ENCODE measurements at places on chromosomes 1 and 21.
A peak's percentile ranks its signal among the peaks of the same experiment; 100 is the strongest.

- no peak for DNase-seq
Measured at GRCh38 chr1:11764519-11764918, 2.5 kb downstream of the C1orf167 start.

- no peak for DNase-seq
Measured at GRCh38 chr1:163544441-163544840, 222.7 kb downstream of the NUF2 start.

- no peak for DNase-seq
Measured at GRCh38 chr1:117562581-117563491, 43.0 kb upstream of the TENT5C start.

- DNase-seq, result peak; percentile 69
Measured at GRCh38 chr1:153919876-153920852, 2.6 kb downstream of the GATAD2B start.

DNA sequence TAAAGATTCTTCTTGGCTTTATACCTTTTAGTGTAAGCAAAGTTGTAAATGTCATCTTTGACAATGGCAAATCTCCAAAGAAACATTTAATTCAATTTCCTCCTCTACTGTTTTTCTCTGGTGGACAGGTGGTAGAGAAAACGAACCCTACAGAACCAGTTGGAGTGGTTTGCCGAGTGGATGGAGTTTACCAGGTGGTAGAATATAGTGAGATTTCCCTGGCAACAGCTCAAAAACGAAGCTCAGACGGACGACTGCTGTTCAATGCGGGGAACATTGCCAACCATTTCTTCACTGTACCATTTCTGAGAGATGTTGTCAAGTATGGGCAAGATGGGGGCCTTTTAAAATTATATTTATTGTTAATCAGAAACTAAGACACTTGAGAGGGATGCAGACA, 25.8 kb downstream of the UAP1 start:
- DNase-seq, result no peak

GRCh38 chr1:19390901-19391595, 78.9 kb downstream of the SLC66A1 start:
- DNase-seq, result peak; percentile 71

DNA sequence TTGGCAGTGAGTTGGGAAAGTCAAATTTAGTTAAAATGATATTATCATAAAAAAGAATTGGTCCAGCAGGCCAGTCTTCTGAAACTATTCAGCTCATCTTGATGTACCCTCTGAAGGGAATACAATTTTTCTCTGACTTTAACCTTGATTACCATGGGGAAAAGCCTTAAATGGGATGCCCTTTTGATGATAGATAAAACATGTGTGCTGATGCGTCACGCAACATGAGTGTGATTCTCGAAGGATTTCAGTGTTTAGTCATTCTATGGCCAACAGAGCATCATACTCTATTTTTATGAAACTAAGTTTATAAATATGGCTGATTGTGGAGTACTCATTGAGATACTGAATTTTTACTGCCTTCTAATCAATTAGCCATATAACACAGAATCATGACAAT, 171.5 kb downstream of the ZNF281 start:
- no peak for DNase-seq

DNA sequence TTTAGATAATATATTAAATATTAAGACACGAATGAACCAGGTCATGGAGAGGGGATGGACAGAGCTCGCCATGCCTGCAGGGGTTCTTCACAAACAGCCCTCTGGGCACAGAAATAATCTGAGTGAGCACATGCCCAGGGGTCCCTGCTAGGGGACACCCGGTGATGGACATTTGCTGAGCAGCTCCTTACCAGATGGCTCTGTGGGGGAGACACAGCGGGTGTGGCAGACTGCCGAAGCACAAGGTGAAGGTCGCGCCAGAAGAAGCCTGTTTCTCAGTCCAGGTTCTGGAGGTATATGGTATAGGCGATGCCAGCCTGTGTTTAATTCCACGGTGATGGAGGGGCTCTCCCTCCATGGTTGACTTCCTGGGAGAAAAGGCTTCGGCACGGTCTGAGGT, 9.6 kb downstream of the TRABD2B start:
- DNase-seq, result no peak

- no peak for DNase-seq
Measured at GRCh38 chr1:180909462-180909976, 3.2 kb upstream of the KIAA1614 start.

- DNase-seq, result no peak
Measured at GRCh38 chr1:182340233-182341058, 51.1 kb downstream of the GLUL start.

- no peak for DNase-seq
Measured at GRCh38 chr21:30189773-30190172, 23.2 kb upstream of the CLDN17 start.

GRCh38 chr1:58883888-58884482, 100.1 kb upstream of the JUN start:
- no peak for DNase-seq

DNA sequence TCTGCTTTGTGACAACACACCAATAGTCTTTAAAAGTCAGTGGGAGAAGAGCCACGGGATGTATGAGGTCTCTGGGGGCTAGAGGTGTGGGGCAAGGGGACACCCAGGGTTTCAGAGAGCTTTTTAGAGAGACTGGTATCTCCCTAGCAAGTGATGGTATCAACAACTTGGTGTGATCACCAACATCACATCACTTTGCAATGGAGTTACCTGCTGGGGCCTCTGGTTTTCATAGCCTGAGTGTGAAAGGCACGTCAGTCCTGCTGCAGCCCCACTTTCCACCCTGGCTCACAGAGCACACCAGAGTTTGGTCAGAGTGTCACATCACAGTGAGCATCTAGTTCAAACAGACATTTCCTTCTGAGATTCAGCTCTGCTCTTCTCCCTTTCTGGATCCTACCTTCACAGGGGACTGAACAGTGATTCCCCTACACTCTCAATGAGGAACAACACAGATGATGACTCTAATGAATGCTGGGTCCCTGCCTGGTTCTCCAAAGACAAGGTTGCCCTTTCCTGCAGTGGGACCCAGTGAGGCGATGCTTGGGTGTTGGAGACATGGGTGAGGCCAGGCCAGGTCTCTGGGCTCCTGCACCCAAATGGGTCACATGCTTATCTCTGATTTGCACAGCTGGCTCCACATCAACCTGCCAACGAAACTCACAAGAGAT, 2.0 kb upstream of the MAN1C1 start:
- no peak for DNase-seq

DNA sequence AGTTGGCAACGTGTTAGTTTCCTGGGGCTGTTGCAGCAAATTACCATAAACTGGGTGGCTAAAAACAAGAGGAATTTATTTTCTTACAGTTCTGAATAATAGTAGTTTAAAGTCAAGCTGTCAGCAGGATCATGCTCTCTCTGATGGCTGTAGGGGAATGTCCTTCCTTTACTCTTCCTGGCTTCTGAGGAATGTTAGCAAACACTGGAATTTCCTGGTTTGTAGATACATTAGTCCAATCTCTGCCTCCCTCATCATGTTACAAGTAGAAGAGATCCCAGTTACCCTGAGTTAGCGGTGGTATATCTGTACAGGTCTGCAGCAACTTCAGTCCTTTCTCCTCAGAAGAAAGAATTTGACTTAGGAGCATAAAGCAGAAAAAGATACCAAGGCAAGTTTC, 2249.1 kb downstream of the NCAM2 start:
- DNase-seq, result no peak

- no peak for DNase-seq
Measured at GRCh38 chr1:40783001-40783905, at the start of gene KCNQ4. KCNQ4 (plus strand) TSS chr1:40783787; CDS start chr1:40784094, 307 bp downstream.

DNA sequence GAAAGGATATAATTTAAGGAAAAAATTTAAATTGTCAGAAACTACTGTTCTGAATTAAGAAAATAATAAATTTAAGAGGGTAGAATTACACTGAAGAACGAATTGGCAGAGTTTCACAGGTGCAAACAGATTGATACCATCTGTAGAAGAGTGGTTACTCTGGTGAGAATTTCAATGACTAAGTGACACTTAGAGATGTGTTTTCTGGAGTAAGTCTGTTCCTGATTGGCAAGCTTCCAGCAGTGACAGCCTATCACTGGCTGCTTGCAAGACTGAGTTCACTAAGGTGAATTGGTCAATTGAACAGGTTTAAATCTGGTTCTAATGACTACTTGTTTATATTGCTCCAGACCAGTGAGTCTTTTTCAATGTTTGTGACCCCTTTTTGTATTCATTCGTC, 838.2 kb upstream of the RGS18 start:
- no peak for DNase-seq

GRCh38 chr1:155135415-155136028, at the start of gene SLC50A1:
SLC50A1 (plus strand) TSS chr1:155135852; CDS start chr1:155135912, 60 bp downstream.
- DNase-seq, result peak; percentile 89

DNA sequence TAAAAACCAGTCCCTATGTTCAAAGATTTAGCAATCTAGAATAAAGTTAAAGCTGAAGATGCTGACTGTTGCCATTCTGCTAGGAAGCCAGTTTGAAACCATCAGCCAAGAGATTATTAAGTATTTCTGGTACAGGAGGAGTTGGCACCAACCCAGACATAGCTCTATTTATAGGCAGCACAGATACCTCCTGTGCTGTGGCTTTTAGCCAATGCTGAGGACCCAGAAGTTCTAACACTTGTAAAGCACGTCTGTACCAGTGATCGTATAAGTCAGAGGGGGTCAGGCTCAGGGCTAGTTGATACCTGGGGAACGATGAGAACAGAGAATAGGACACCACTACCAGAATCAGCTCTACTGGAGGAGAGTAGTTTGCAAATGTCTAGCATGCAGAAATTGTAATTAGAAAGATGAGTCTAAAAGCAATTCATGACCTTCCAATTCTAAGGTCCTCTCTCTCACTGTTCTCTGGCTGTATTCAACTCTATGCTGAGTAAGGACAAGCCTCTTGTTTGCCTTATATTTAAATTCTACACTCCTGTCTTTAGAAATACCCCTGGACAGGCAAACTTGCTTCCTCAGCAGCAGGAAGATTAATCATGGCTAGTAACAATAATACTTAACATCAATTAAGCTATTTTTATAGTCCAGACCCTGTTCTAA, 96.8 kb upstream of the PALMD start:
- DNase-seq, result no peak

DNA sequence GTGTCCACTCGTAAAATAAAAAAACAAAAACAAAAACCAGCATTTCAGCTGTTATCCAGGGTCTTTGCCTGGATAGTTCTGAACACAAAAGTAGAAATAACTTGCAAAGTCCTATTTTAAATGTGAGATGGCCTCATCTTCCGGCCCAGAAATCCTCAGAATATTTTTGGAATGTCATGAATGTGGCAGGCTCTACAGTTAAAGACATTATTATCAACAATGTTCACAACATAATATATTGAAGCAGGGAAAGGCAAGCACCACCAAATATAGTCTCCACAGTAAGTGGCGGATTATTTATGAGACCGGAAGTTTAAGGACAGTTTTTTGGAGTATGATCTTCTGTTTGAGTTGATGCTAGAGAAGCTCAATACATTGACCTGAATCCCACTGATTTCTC, 1.2 kb upstream of the C1orf198 start:
- no peak for DNase-seq

GRCh38 chr1:55534565-55535121, 319.5 kb upstream of the USP24 start:
- no peak for DNase-seq

- DNase-seq, result no peak
Measured at GRCh38 chr21:31744182-31744800, 12.4 kb upstream of the SCAF4 start.

DNA sequence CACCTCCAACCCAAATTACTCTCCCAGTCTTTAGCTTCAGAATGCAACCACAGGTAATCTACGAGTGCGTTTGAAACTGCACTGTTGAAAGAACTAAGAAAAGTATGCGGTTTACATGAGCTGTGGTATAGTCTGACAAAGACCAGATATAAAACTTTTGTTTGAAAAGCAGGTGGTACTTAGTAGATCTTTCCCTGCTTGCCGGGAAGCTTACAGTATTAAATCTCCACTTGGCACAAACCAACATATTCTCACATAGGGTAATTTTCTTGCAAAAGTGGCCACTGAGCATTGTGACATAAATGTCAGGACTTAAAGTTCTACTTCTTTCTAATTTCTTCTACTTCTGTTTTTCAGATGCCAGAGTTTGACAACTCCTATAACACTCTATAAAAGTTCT, 8.4 kb downstream of the RGS2 start:
- no peak for DNase-seq

- no peak for DNase-seq
Measured at GRCh38 chr1:85576642-85577418, 3.7 kb upstream of the CCN1 start.

DNA sequence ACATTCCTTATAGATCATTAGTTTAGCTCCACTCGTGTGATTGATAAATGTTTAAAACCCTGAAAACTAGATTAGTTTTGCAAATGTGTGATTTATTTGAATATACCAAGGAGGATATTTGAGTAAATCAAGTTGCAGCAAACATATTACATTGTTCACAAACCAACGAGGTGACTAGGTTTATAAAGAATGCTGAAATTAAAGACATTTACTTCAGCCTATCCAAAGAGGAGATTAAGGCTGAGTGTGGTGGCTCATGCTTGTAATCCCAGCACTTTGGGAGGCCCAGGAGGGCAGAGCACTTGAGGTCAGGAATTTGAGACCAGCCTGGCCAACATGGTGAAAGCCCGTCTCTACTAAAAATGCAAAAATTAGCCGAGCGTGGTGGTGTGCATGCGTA, 34.1 kb downstream of the VTCN1 start:
- no peak for DNase-seq

DNA sequence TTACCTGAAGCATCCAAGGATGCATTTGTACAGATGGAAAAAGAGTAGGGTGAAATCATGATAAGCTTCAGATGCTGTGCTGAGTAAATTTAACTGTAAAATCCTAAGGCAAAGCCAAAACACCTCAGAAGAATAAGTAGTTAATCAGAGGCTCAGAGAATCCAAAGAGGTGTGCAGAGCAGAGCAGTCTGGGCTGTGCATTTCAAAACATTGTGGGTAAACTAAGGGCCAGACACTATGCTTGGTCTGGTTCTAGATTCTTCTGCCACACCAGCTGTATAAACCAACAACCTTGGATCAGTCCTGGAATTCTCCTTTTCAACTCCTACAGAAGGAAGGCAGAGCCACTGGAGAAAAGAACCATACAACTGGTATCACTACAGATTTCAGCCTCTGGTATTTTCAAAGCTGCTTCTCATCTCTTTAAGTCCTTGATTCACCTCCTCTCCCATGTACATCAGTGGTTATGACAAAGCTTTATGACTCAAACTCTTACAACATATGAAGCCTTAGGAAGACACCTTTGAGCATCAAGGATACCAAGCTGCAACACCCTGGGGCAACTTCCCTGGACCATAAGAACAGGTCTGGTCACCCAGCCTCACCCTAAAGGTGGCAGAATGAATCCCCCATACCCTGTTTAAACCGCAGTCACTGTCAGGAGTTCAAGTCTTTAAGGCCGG, 11.6 kb upstream of the HIPK1 start:
- DNase-seq, result no peak

DNA sequence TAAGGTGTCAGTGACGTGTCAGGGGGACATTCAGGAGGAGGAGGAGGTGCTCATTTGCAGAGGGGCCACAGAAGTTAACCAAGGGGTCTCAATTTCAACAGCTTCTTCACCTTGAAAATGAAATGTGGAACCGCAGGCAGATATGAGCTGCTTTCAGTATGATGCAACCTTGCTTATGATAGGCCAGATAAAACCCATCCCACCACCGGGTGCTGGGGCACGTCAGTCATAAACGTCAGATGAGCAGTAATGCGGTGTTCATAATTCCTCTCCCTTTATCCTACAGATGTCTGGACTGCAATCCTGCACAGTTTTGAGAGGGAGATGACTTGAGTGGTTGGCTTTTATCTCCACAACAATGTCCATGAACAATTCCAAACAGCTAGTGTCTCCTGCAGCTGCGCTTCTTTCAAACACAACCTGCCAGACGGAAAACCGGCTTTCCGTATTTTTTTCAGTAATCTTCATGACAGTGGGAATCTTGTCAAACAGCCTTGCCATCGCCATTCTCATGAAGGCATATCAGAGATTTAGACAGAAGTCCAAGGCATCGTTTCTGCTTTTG, 1.7 kb downstream of the PTGFR start:
- no peak for DNase-seq

Measured in CD4-positive, alpha-beta T cell treated with Interleukin-2 at 100 ng/mL for 4 hours (primary cell).